ENCODE measurements at places on chromosomes 1 and 21.

DNA sequence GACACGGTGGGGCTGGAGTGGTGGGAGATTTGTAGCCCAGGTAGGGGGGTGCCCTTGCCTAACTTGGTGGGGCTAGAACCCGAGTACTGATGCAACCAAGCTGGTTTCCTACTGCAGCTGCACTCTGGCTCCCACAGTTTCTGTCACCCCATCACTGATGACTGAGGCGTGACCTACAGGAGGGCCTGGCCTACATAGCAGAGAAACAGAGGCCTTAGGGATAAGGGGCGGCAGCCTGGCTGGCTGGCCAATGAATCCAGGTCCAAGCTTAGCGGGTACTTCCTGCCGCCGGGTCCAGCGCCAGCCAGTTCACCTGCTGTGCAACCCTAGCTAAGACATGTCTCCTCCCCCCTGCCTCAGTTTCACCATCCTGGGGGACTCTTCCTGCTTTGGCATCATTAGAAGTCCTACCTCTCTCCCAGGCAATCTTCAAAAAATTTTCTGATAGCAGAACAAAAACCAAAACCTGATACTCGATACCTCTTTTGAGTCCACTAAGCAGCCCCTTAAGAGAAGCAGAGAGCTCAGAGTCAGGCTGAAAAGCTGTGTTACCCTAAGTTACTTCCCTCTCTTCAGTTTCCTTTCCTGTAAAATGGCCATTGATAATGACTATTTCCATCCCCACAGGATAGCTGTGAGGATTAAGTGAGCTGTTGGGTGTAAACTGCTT, 27.3 kb upstream of the RNF19B start:
- peak; percentile 72 for DNase-seq

- DNase-seq = no peak
Observed at GRCh38 chr1:204094313-204094729, 21.4 kb downstream of the SOX13 start.

DNA sequence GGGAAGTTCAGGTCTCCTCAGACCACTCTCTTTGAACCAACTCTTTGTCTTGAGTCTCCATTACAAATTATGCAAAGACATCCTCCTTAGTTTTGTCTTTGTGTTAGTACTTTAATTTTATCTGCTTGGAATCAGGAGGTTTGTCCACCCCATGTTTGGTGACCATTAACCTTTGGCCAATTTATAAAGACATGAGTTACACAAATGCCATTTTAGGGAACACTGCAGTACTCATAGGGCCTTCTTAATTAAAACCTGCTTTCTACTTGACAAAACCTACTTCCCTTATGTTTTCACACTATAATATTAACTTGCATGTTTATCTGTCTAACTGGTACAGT, 7.9 kb upstream of the CDC73 start:
- no peak for DNase-seq

GRCh38 chr1:176976225-176976624, 188.3 kb downstream of the ASTN1 start:
- no peak for DNase-seq

DNA sequence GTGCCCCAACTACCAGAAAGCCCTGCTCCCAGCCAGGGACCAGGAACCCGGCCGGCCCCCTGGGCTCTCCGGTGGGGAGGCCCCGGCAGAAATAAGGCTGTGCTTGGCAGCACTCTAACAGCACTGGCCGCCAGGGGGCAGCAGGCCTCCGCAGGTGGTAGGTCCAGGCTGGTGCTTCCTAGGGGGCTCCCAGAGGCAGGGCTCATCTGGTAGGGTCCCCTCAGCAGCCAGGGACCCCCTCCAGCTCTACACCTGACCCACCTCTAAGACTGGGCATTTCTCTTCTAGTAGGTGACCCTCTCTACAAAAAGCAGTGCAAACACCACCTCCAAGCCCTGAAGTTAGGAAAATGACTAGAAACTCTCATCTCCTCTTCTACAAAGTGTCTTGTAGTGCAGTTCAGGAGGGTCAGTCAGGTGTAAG, 85.6 kb downstream of the STUM start:
- DNase-seq = peak; percentile 85

- DNase-seq = no peak
Observed at GRCh38 chr1:81559662-81560350, 240.9 kb upstream of the ADGRL2 start.

GRCh38 chr1:68045511-68046180, 4.8 kb downstream of the DIRAS3 start:
- DNase-seq = no peak

DNA sequence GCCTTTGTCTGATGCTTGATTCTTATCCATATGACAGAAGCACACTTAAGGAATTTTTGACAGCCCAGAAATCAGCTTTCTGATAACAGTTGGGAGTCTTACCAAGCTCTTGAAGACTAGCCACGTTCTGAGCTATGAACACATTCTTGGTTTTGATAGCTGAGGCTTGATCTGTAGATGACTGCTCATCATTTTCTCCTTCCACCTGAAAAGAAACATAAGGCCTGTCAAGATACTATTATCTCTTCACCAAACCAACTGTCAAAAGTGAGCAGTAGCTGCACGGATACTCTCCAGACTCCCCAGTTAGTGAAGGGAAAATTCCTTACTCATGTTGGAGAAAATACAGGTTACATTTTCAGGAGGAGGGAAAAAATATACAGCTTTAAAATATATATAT, 12.2 kb downstream of the UBR4 start:
- DNase-seq = no peak

DNA sequence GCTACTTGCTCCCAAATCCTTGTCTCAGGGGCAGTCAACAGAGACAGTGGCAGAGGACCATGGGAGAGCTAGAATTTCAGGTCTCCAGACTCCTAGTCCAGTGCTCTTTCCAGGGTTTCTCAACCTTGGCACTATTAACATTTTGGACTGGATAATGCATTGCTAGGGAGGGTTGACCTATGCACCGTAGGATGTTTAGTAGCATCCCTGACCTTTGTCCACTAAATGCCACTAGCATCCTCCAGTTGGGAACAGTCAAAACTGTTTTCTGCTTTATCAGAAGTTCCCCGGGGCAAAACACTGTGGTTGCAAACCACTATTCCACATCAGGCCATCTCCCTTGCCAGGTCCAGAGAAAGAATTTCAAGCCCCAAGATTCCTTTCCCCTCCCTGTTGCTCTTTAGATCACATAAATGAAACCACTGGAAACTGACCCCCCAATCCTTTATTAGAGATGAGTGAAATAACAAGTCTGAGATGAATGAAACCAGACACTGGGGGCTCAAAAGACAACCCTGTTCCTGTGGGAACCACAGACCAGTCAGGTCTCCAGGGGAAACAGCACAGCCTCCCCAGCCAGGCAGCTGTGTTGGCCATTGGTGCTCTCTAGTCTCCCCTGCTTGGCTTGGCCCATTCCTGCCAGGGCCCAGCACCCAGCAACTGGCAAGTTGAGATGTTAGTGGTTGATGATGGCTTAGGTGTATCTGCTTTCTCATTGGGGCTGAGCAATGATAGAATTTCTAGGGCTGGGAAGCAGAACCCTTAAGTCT, 3.8 kb upstream of the TCEA3 start:
- DNase-seq = peak; percentile 16

DNA sequence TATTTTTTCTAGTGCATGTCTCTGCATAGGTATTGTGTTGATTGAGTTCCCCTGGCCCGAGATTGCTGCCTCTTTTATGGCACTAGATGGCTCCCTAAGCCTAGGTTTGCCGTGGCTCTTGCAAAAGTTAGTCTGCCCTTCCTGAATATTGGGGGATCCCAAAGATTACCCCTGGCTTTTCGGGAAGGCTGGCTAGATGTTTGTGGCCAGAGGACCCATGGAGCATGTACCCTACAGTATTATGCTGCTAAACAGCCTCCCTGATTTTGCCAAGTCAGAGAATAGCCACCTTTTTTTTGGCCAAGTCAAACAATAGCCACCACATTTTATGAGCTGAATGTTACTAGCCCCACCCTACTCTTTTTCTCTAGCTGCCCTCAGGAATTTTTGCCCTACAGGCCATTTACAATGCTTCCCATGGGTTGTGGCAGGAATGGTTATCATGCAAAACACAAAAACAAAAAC, 343.2 kb downstream of the OLFM3 start:
- DNase-seq = peak; percentile 26

All from GM12865 (cell line).